Heart left ventricle (tissue), 16 donors: ENCODE measurements at places on chromosomes 2 and 18. TPM values are rescaled to one million over a fixed set of nuclear protein-coding genes. Genes with fewer than 3 reads are reported as not detected.

SERPINB13 gene
- total RNA-seq, result not detected

NT5DC4 gene
- total RNA-seq, result not detected

DNA sequence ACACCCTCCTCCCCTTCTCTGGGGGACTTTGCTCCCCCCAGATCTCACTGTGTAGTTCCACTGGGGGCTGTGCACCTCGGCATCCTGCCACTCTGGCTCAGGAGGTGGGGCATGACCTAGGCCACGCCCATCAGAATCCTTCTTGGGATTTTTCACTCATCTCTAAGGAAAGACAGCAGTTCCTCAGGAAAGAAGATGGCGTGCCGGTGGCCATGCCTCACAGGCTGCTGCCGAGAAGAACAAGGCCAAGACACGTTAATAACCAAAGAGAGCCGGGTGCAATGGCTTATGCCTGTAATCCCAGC lies 3.2 kb downstream of the NMUR1 start:
- no peak overlapping the region for H3K27ac ChIP-seq
- H3K4me1 ChIP-seq, result no peaks in the 10 kb centered on the region
- H3K36me3 ChIP-seq, result no peaks in the 10 kb centered on the region
- no peak for DNase-seq
- peaks cover 13% of the 10 kb centered on the region for H3K27me3 ChIP-seq

- H3K36me3 ChIP-seq, result no peaks in the 10 kb centered on the region
- no peaks in the 10 kb centered on the region for H3K4me1 ChIP-seq
- no peak overlapping the region for H3K27ac ChIP-seq
- no peak for DNase-seq
These were observed 31.4 kb upstream of the KCNG2 start for GRCh38 chr18:79766308-79766707.

VIT gene
- total RNA-seq, result 8.5 TPM

DNA sequence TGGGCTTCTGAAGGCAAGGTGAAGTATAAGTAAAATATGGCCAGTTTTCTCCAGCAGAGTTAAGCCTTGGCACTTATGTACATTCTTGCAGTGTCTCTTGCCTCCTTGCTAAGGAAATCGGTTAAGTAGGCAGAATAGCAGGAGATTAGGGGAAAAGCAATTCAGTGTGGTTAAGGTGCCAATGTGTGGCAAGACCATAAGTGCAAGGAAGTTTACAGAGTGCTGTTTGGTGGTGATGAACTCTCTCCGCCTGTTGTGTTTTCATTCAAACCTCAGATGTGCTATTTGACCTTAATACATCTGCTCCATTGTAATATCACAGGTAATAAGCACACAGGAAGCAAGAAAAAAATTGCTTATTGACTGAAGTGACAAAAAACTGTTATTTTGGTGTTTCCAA lies 156.1 kb downstream of the MGAT5 start:
- H3K27ac ChIP-seq, result no peak overlapping the region
- DNase-seq, result no peak
- H3K4me1 ChIP-seq, result no peaks in the 10 kb centered on the region
- H3K4me3 ChIP-seq, result no peak overlapping the region
- no peaks in the 10 kb centered on the region for H3K36me3 ChIP-seq

SPC25 gene
- 3.8 TPM for total RNA-seq

CRACDL gene
- 1.1 TPM for total RNA-seq
